Gastrocnemius medialis (tissue), 4 donors: ENCODE measurements at places on chromosomes 16 and 17.

GRCh38 chr16:84086341-84086740, 30.4 kb downstream of the MBTPS1 start:
- DNase-seq: no peak

GRCh38 chr17:19237389-19238166, 412 bp downstream of the EPN2 start:
- no peak for DNase-seq

DNA sequence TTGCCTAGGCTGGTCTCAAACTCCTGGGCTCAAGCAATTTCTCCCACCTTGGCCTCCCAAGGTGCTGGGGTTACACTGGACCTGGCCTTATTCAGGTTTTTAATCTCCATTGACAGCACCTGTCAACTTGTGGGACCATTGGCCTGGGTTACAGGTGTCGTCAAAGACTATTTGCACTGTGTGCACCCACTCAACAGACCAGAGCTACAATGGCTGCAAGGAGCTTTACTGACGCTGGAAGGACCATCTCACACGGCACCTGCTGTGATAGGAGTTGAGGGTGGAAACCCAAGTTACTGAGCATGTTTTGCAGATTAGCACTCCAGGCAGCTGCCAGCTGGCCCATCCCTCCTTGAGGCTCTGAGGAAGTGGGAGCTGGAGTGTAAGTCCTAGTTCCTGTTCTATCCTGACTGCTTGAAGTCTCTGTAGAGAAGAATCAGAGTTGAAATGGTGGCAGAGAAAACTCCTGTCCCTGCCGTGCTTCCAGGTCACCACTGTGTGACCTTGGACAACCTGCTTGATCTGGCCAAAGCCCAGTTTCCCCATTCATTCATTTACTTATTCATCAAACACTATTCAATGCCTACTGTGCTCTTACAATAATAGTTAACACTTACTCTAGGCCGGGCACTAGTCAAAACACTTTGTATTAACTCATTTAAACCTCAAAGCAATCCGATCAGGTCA, 42.4 kb upstream of the LONP2 start:
- DNase-seq: no peak

DNA sequence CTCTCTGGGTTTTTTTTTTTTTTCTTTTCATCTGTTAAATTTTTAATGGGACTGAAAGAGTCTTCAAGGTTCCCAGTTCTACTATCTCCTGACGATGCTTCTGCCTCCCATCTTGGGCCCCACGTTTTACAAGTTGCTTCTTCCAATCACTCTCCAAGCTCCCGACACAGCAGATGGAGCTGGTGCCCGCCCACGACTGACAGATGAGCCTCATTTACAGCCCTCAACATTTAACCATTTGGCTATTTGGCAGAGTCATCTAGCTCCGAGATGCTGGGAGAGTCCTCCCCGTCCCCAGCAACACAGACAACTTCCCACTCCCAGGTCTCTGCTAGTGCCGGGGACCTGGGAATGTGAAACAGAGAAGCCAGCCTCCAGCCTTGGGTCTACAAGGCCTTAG, 276.9 kb downstream of the SHISA9 start:
- DNase-seq: no peak

DNA sequence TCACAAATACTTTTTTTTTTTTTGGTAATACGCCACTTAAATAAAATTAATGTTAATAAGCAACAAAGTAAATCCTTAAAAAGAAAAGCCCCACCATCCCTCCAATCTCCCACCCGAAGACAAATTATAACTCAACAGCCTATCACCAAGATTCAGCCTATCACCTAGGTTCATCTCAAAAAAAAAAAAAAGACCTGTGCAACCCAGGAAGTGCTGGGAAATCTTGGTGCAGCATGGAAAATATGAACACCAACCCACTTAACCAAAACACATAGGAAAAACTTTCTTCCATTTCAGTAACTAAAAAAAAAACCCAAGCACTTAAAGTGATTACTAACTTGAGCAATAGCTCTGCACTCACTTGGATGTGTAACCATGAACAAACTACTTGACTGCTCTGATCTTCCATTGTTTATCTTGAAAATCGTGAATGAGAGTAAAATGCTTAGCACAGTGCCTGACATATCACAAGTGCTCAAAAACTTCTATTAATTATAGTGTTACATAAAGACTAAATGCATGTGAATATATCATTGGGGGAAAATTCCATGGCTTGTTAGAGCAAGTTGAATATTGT, 90.4 kb downstream of the STH start:
- DNase-seq: no peak

DNA sequence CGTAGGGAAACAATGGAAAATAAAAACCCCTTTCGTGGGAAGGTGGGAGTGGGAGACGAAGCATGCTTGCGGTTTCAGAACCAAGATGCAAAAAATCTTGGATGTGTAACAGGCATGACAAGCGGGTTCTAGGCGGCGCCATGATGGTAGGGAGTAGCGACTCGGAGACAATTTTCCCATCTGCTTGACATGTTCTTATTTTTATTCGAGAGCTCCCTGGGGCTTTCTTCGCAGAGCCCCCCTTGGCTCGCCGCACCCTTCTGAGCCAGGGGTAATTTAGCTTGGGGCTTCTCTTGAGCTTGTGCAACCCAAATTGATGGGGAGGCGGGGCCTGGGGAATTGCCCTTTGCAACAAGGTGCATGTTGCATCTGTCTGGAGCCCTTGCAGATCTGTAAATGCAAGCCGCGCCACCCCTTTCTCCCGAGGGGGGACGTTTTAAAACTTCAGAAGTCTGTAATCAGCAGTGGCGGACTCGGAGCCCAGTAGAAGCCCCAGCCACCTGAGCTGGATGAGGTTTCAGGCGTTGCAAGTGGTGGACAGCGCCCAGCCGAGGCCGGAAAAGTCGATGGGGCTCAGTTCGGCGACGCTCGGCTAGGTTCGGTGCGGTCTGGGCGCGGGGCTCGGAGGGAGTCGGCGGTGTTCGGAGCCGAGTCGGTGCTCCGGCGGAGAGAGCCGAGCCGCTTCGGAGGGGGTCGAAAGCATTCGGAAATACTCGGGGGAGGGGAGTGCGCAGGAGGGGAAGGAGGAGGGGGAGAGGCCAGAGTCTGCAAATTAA, 2.9 kb downstream of the GNAO1 start:
- peak; percentile 66 for DNase-seq

- DNase-seq: no peak
Observed at GRCh38 chr16:53022374-53022773, 30.3 kb downstream of the CHD9NB start.

- DNase-seq: no peak
Observed at GRCh38 chr16:29982560-29983419, 9.1 kb downstream of the TAOK2 start.

DNA sequence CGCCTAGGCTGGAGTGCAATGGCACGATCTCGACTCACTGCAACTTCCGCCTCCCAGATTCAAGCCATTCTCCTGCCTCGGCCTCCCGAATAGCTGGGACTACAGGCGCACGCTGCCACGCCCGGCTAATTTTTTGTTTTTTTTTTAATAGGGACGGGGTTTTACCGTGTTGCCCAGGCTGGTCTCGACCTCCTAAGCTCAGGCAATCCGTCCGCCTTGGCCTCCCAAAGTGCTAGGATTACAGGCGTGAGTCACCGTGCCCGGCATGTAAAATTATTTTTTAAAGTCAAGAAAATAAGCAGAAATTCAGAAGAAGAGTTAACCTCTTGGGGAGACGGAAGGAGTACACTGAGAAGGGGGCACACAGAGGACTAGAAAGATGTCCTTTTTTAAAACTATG, 27.5 kb downstream of the CDYL2 start:
- no peak for DNase-seq

- DNase-seq: no peak
Observed at GRCh38 chr17:70028978-70029767, 45.9 kb upstream of the KCNJ16 start.

DNA sequence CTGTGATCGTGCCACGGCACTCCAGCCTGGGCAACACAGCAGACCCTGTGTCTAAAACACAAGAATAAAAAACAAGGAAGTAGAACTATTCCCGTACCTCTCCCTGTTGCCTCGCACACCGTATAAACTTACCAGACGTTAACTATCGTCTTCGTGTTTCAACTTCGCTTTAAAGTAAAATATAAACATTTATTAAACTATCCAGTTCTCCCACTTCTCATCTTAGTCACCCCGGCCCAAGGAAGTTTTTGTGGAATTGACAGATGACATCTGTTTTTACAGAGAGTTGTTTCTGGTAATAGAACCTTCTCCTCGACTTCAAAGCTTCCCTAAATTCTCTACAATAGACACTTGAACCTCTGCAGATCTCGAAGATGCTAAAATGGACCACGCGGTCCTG, 83.1 kb downstream of the NXN start:
- no peak for DNase-seq

GRCh38 chr17:76004750-76005262, 4.2 kb downstream of the CDK3 start:
- DNase-seq: no peak

DNA sequence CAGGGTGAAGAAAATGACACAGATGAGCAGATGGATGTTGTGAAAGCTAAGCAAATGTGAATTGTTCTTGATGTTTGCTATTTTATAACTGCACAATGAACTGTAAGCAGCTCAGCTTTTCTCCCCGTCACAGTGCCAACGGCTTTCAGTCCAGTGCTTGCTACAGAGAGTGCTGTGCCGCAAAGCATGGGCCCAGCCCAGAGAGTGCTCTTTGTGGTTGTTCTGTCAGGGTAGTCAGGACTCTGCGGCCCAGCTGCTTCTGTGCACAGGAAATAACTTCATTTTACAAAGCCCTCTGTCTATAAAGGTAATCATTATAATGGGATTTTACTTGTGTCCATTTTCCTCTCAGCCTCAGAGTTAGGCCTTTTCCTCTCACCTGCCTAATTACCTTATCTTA, 39.1 kb downstream of the CDRT15 start:
- DNase-seq: no peak

DNA sequence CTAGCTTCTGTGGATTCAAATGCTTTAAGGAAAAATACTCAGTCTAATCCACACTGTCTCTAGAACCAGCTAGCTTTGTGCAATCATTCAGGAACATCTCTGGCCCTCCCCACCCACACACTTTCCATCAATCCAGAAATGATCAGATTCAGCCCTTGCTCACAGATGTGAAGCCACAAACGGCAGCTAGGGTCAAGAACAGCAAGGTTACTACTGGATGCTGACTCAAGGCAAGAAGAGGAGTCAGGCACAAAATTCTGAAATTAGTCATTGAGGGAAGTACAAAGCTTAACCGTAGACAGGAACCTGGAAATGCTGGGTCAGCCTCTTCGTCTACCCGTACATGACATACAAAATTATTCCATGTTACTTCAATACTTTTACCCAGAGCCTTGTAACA, 174.6 kb downstream of the CDH13 start:
- DNase-seq: no peak

- DNase-seq: no peak
Observed at GRCh38 chr17:33777674-33778073, 477.4 kb upstream of the CCL2 start.

DNA sequence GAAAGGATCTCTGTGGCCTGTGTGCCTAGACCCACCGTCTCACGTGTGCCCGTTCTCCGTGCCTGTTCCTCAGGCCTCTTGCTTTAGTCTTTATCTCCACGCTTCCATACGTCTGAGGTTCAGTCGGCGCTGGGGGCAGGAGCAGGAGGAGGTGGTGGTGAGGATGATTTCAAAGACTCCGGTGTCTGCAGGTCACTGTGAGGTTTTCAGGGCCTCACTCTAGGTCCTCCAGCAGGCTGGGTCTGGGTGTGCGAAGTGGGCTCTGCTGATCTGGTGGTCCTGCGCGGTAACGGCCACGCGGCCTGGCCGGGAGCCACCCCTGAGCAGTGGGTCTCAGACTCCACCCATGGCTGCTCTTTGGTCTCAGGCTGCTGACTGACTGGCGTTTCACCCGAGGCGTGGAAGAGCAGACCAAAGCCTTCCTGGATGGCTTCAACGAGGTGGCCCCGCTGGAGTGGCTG, 14.4 kb upstream of the CLEC18A start:
- no peak for DNase-seq

- no peak for DNase-seq
Observed at GRCh38 chr17:29016345-29017210, 10.7 kb upstream of the SEZ6 start.

- DNase-seq: no peak
Observed at GRCh38 chr16:70253291-70254106, 1.8 kb upstream of the EXOSC6 start.

GRCh38 chr17:58577696-58578095, 63.3 kb upstream of the MTMR4 start:
- no peak for DNase-seq

GRCh38 chr17:41103896-41104295, 1.3 kb upstream of the KRTAP4-9 start:
- DNase-seq: no peak
